ENCODE measurements at places on chromosomes 16 and 17.

DNA sequence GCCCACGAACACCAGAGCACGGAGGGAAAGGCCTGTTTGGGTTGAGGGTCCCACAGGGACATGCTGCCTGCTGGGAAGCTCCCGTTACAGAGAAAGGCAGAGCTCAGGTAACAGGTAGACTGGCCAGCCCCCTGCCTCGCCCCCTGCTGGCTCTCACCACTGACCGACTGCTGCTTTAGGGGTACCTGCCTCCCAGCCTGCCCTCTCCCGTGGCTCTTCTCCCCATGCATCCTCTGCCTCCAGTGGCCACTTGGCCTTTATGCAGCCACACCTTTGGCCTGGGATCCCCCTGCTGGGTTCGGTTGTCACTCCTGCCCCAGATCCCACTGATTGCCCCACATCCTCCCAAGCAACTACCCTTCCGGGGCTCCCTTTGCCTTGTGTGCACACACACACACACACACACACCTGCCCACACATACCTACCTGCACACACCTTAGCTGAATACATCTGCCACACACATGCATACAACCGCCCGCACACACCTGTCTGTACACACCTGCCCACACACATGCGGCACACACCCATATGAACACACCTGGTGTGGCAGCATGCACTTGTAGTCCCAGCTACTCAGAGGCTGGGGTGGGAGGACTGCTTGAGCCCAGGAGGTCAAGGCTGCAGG lies 7.1 kb downstream of the MCRIP1 start:
- DNase-seq = no peak

- no peak for DNase-seq
Observed at GRCh38 chr16:4500272-4500671, 24.1 kb downstream of the HMOX2 start.

GRCh38 chr17:17551361-17551760 lies 40.1 kb downstream of the PEMT start:
- no peak for DNase-seq

- DNase-seq = no peak
Observed at GRCh38 chr17:72360386-72360940, 239.6 kb downstream of the SOX9 start.

DNA sequence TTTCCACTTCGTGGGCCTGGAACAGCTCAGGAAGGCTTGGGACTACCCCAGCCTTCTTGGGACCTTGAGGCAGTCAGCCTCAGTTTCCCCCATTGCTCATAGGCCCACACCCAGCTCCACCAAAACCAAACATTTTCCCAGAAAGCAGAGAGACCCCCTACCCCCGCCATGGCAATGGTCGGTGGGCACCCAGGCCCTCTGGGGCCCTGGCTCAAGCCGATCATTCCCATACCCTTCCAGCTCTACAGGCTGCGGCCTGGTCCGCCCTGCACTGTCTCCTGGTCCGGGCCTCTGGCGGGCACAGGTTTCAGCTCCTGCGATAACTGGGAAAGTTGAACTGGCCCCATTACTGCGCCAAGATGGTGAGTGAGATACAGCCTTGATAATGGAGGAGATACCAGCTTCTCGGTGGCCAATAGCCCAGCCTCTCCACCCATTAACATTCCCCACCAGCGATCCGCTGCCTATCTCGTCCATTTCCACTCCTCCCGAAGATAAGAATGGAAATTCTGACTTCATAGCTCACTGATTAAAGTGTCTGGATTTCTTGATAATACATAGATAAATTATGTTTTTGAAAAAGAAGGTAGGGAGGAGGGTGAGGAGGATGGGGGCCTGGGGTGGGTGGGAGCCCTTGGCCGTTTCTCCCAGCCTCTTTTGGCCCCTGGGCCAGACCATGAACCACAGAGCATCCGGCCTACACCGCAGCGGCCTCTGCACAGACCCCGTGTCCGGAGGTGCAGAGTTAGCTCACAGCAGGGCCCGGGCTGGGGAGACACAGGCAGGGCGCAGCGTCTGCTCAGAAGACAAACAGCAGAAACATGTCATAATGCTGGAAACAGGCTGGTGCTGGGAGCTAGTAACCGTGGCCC lies 11.6 kb downstream of the ZFPM1 start:
- no peak for DNase-seq

Data from T-cell (primary cell).